ENCODE measurements at places on chromosomes 6 and 20. TPM values are rescaled to one million over a fixed set of nuclear protein-coding genes. Genes with fewer than 3 reads are reported as not detected.

GRCh38 chr20:41169791-41170351 lies 32.5 kb downstream of the PLCG1 start:
- DNase-seq, result no peak

GRCh38 chr6:155595284-155595683 lies 139.6 kb upstream of the NOX3 start:
- no peak for DNase-seq

DNA sequence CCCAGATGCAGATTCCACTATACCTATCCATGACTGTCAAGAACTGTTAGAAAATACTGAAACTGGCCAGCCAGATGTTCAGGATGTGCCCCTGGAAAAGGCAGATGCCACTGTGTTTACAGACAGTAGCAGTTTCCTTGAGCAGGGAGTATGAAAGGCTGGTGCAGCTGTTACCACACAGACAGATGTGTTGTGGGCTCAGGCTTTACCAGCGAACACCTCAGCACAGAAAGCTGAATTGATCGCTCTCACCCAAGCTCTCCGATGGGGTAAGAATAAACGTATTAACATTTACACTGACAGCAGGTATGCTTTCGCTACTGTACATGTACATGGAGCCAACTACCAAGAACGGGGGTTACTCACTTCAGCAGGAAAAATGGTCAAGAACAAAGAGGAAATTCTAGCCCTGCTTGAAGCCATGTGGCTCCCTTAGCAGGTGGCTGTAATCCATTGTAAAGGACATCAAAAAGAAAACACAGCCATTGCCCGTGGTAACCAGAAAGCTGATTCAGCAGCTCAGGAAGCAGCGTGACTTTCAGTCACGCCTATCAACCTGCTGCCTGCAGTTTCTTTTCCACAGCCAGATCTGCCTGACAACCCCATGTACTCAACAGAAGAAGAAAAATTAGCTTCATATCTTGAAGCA lies 459.7 kb upstream of the HTR1E start:
- DNase-seq, result peak; percentile 64

DNA sequence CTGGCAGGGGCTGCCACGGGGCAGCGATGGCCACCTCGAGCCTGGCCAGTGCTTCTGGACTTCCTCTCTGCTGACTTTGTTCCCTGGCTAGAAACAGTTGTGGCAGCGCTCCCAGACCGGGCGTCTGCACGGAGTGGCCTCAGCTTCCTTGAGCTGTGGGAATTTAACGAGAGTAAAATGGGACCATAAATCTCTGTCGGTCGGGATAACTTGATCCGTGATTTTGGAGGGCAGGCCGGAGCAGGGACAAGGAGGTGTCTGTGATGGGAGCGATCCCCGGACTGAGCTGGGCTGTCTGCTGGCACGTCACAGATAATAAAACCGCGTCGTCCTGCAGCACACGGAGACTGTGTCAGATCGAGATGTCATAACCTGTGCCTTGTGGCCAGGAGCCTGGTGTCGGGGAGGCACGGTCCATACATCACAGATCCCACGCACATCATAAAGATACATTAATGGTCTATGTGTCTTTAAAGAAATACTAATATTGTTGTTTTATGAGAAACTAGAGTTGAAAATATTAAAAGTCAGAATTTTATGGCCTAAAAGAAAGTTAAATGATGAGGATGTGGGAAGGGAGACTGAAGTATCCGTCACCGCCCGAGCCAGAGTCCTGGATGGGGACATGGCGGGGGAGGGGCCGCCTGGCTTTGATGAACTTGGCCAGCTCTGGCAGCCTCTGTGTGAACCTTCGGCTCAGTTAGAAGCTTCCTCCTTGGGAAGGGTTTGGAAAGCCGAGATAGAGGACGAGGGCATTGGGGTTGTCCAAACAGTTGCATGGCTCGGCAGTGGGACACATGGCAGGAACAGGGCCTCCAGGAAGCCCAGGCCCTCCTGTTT lies 6.5 kb upstream of the RBBP8NL start:
- DNase-seq, result no peak

DNA sequence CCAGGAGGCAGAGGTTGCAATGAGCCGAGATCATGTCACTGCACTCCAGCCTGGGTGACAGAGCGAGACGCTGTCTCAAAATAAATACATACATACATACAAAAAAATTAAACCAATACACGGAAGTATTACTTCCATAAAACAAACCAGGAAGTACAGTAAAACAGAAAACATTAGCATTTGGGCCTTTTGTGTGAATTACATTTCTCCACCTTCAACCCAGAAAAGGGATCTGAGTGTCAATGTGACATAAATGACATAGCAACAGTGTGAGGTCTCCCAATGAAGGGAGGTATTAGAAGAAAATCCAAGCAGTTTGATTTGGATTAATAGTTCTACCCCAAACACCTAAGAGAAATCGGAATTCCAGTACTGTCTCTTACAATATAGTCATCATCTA lies 10.1 kb downstream of the CSNK2A1 start:
- no peak for DNase-seq

DNA sequence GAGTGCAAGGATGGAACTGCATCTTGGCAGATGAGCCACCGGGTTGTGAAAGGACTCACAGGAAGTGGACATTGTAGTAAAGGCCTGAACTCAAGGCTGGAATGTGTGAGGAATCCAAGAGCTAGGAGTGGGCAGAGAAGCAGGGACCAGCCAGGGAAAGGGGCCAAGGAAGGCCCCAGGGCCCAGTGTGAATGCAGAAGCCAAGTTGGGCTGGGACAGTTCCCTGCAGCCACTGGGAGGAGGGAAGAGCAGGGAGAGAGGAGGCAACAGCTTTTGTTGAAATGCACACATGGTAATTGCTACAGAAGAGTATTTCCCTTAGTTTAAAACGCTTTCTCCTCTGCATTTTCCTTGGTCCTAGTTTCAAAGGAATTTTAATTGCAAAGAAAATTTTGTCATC lies 34.6 kb downstream of the CDH22 start:
- DNase-seq, result no peak

The TBX18 gene
- total RNA-seq, result 2.0 TPM

The MTFR2 gene
- 2.9 TPM for total RNA-seq

The RAET1L gene
- not detected for total RNA-seq
